ENCODE measurements at places on chromosomes 16 and 17.

- no peak for DNase-seq
Observed at GRCh38 chr16:2398520-2398919, 30.7 kb upstream of the CCNF start.

DNA sequence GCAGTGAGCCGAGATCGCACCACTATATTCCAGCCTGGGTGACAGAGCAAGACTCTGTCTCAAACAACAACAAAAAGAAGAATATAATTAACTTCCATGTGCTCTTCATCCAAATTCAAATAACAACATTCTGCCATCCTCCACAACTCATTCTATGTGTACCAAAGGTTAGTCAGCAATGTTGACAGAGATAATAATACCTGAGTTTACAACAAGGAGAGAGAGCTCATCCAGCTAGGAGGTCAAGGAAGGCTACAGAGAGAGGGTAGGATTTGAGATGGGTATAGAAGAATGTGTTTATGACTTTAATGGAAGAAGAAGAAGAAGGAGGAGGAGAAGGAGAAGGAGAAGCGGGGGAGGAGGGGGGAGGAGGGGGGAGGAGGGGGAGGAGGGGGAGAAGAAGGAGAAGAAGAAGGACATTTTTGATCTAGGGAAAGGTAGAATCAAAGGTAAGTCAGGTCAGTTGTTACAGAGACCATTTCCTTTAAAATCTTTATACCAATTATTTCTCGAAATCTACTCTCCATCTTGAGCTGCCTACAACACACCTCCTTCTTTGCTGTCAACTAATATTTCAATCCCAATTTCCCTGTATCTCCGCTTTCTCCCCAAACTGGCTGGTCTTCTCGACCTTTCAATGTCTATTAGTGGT lies 10.1 kb upstream of the HSF5 start:
- no peak for DNase-seq

DNA sequence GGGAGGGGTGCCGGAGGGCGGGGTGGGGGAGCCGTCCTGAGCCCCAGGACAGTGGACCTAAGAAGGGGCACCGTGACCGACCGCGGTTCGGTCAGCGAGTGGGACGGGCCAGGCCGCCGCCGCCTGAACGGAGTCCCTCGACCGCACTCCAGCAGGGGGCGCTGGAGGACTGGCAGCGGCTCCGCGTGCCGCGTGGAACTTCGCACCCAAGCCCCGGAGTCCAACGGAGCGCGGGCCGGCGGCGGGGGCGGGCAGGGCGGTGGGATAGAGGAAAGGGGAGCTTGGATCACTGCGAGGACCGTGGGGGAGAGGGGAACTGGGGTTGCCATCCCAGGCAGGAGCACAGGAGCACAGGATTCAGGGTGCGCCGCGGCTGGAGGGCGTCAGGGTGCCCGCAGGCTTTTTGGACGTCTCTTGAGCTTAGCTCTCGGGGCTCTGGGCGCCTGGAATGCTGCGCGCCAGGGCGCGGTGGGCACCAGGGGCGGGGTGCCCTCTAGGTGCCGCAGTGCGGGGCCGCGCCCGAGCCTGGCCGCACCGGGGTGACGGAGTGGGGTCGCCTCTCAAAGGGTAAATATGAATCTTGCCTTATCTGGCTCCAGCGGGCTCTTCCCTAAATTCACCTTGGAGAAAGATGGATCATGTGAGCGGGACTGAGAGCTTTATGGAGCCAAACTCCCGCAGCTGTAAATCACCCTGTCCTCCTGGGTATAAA lies 379 bp upstream of the OTOP2 start:
- DNase-seq = peak; percentile 48

DNA sequence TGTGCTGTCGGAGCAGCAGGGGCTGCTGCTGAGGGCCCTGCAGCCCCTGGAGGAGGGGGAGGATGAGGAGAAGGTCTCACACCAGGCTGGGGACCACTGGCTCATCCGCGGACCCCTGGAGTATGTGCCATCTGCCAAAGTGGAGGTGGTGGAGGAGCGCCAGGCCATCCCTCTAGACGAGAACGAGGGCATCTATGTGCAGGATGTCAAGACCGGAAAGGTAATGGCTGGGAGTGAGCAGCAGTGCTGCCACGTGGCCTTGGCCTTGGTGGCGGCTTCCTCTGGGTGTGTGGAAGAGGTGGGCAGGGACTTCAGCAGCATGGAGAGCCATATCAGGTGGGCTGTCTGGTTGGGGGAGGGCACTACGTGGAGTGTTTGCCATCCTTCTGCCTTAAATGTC lies 20.0 kb downstream of the MVP start:
- DNase-seq = no peak

GRCh38 chr16:27290562-27290961 lies 22.0 kb upstream of the NSMCE1 start:
- DNase-seq = no peak

GRCh38 chr16:10688291-10688690 lies 6.4 kb downstream of the TEKT5 start:
- no peak for DNase-seq

GRCh38 chr17:3482852-3483251 lies 7.1 kb downstream of the ASPA start:
- DNase-seq = no peak

- no peak for DNase-seq
Observed at GRCh38 chr16:53091466-53092211, 36.8 kb downstream of the CHD9 start.

DNA sequence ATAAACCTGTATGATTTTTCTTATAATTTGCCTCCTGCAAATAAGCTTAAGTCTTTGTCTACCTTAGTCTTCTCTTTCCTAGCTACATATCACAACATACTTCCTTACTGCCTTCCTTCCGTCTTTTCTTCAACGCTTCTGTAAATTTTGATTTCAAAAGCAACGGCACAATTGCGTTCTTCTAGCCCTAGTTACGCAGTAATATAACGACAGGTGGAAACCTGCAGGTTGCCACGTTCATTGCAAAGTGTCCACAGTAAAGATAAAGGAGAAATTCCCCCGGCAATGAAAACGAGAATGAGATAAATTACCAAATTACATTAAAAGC lies 546 bp upstream of the PSMD7 start:
- DNase-seq = no peak

DNA sequence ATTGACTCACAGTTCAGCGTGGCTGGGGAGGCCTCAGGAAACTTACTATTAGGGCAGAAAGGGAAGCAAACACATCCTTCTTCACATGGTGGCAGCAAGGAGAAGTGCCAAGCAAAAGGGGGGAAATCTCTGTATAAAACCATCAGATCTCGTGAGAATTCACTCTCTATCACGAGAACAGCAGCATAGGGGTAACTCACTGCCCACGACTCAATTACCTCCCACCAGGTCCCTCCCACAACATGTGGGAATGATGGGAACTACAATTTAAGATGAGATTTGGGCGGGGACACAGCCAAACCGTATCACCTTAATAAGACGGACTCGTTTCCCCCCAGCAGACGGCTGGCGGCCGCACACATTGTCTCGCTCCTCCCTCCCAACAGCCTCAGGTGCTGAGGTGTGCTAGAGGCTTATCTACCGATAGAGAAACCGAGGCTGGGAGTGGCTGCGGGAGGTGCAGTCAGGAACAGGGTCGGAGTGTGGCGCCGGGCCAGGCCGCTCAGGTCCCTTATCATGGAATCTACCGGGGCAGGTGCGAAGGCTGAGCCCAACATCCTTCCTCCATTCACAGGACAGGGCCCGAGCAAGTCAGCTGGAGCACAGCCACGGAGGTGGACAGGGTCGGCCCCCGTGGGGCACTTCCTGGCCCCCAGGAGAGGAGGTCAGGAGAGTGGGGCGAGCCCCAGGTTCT lies 4.9 kb upstream of the ZG16B start:
- no peak for DNase-seq

GRCh38 chr16:5012887-5013286 lies 20.8 kb downstream of the NAGPA start:
- DNase-seq = no peak

DNA sequence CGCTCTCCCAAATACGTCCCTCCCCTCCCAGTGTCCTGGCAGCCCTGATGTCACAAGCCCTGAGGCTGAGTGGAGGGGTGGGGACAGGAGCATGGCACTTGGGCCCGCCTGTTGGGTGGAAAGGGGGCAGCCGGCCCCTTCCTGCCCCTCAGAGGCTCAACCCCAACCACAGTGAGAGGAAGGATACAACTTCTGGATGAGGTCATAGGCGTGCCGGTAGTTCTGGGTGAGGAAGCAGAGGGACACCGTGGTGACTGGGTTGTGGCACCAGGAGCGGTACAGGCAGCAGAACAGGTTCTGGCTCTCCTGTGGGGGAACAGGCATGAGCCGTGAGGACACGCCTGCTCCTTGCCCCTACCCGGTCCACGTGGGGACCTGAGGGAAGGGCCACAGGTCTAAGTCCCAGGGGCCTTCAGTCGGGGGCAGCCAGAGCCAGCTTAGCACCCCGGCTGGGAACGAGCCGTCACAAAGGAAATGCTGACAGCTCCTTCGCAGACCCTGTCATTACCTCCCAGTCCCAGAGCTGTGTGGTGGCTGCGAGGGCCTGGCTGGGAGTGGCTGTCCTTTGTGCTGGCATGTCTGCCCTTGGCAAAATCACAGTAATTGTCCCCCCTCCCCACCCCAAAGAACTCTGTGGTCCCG lies 11.2 kb upstream of the MTSS2 start:
- DNase-seq = no peak

GRCh38 chr16:89656435-89657121 lies 930 bp downstream of the CHMP1A start:
- no peak for DNase-seq

DNA sequence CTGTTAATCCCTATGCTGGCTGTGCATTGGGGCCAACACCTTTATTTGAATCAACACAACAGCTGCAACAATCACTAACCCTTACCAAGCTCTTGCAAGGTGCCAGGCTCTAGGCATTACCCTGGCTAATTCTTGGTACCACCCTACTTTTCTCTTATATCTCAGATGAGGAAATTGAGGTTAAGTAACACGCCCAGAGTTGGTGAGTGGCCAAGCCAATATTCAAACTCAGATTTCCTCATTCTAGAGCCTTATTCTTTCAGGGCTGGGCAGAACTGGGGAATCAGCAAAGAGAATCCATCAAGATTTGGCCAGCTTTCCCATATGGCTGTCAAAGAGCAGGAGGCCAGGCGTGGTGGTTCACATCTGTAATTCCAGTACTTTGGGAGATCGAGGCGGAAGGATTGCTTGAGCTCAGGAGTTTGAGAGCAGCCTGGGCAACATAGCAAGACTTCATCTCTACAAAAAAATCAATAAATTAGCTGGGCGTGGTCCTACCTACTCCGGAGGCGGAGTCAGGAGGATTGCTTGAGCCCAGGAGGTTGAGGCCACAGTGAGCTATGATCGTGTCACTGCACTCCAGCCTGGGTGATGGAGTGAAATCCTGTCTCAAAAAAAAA lies 23.7 kb downstream of the ARSG start:
- DNase-seq = no peak

DNA sequence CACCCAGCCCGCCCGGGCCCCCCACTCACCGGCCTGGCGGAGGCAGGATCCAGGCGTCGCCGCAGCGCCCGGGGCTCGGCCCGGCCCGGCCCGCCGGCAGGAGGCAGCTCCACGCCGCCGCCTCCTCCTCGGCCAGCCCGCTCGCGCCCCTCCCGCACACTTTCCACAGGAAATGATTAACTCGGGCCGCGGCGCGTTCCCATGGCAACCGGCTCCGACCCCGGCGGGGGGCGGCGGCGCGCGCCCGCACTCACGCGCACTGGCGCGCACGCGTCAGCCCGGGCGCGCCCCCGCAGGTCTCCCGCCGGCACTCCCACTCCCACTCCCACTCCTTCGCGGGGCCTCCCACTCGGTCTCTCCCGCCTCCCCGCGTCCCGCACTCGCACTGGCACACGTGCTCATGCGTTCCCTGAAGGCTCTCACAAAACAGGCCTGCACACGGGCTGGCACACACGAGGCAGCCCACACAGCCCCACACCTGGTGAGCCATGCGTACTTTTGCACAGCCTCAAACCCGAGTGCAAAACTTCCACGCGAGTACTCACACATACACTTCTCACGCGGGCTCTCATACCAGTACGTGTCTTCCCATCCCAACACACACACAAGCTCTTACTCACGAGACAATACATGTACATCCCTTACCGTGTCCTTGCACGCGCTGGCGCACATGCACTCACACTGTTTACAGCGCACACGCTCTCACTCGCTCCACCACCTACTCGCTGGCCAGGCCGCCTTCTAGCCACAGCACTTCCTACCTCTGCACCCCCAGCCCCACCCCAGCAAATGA lies at the start of gene KIFC3:
KIFC3 (minus strand) TSS at position 151 of the 793 bp plus-strand sequence. CDS start 4,248 bp downstream, outside the sequence.
- peak; percentile 54 for DNase-seq

- no peak for DNase-seq
Observed at GRCh38 chr17:30340801-30341356, 7.0 kb upstream of the TMIGD1 start.

- no peak for DNase-seq
Observed at GRCh38 chr17:42053731-42054500, 3.5 kb upstream of the C17orf113 start.

- no peak for DNase-seq
Observed at GRCh38 chr16:75066861-75067447, 49.6 kb downstream of the LDHD start.

DNA sequence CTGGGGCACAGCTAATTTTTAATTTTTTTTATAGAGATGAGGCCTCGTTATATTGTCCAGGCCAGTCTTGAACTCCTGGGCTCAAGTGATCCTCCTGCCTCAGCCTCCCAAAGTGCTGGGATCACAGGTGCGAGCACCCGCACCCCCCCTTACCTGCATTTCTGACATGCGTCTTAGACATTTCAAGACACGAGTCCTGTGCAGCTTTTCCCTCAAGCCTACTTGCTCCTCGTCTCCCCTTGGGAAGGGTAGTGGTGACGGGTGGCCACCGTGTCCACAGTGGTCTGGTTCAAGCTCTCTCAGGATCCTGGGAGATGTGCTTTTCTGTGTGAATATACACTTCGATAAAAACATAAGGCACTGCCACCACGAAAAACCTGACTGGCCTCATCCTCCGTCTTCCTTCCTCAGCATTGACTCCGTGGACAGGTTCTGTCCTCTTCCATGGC lies 9.6 kb downstream of the CANT1 start:
- no peak for DNase-seq

DNA sequence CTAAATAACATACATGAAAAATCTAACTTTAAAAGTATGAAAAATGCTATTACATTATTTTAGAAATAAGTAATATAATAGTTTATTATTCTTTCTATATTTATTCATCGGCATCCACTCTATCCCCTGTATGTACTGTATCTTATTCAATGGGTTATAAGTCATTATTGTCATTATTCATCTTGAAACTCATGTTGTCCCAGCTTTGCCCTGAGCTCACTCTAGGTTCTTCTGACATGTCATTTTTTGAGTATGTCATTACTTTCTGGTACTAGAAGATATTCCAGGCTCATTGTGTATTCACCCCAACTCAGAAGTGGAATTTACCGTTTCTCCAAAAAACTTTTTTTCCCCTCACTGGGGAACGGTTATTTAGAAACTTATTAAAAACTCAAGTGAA lies 53.0 kb upstream of the MNT start:
- no peak for DNase-seq
